ENCODE measurements at places on chromosomes 1 and 21.

- peak; percentile 73 for DNase-seq
Observed at GRCh38 chr1:10866321-10867093, 70.1 kb upstream of the CASZ1 start.

- DNase-seq, result no peak
Observed at GRCh38 chr1:18946550-18947381, 9.7 kb downstream of the IFFO2 start.

- DNase-seq, result no peak
Observed at GRCh38 chr1:238360474-238360873, 469.8 kb upstream of the ZP4 start.

- no peak for DNase-seq
Observed at GRCh38 chr1:19400875-19401534, 84.3 kb downstream of the CAPZB start.

DNA sequence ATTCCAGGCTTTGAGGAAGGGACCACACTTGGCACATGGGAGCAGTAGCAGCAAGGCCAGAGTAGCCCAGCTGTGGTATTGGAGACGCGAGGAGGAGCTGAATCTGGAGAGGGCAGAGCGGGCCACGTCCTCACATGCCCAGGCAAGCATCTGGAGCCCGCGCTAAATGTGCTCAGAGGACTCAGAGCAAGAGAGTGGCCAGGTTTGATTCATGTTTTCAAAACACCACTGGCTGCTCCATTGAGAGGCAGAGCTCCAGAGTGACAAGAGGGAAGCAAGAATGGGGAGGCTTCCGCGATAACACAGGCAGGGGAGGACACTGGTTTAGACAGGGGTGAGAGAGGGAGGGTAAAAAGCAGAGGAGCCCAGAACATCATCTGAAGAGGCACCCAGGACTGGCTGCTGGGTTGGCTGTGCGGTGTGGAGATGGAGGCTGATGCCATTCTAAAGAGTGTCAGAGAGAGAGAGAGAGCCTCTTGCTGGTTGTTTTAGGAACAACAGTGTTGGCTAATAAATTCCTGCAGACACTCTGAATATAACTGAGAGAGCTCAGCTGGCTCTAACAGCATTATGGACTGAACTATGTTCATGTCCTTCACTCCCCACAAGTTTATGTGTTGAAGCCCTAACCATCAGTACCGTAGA is 32.3 kb downstream of the RCAN1 start:
- DNase-seq, result peak; percentile 21

- DNase-seq, result no peak
Observed at GRCh38 chr21:41180752-41181151, 12.8 kb downstream of the BACE2 start.

DNA sequence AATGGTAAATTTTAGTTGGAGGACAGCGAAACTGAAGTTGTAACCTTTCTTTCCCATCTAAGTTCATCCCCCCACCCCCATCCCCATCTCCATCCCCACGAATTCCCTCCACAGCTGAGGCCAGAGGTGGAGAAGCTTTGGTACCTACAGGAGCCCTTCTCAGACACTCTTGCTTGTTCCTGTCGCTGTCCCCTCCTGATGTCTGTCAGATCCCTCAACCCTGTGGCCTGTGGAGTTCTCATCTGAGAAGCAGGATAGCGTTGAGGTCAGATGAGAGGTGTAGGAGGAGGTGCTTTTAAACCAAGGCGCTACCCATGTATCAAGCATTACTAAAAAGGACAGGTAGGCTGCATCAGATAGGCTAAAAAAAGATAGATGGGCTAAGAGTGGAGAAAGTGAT is 769 bp downstream of the NTPCR start:
- no peak for DNase-seq

- no peak for DNase-seq
Observed at GRCh38 chr1:83958704-83959103, 40.2 kb downstream of the TTLL7 start.

DNA sequence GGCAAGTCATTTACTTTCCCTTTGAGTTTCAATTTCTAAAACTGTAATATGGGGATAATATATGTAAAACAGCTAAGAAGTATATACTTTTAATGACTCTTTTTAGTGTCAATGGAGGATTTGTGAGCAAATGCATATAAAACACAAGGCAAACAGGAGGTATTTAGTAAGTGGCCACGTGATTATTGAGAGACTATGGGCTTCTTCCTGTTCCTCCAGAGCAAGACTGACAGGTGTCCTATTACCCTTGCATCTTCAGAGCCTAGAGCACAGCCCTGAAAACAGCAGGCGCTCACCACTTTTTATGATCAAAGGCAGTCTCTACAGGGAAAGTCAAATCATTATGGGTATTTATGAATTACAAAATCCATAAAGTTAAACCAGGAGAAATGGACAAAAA is 941 bp upstream of the ROR1 start:
- DNase-seq, result no peak

DNA sequence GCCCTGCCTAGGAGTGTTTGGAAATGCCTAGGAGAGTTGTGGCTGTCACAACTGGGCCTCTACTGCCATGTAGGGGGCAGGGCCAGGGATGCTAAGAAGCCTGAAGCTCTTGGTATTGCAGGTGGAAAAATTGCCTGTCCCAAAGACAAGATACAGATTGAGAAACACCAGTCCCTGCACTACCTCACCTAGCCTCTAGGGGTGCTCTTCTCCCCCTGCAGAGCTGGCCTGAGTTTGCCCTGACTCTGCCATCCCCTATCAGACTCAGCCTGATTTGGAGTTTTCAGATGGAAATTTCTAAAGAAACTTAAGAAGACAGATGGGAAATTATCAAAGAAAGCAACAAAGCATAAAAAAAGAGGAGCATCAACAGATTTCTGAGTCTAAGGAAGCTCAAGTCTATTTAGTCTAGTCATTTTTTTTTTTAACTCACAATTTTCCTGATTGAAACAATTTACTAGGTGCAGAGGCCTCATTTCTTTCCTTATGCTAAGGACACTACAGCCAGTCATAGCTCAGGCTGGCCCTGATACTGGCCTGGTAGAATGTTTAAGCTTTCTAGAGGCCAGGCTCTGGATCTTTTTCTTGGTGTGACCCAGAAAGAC is 61.4 kb upstream of the LRRN2 start:
- peak; percentile 48 for DNase-seq

DNA sequence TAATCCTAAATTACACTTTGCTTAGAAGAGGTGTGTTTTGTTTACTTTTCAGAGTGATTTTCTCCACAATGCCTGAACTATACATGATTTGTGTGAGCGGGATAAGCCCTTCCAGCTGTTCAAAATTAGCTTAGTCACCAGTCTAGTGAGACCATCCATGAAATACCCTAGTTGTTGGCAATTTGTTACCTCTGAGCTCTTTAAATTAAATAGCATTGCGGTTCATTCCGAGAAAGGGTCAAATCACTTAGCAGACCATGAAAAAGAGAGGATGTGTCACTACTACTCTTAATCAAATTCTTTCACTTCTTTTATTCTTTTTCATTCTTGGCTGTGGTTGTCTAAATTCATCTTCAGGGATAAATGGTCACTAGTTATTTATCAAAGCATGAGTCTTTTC is 11.9 kb upstream of the VAV3 start:
- DNase-seq, result peak; percentile 51

DNA sequence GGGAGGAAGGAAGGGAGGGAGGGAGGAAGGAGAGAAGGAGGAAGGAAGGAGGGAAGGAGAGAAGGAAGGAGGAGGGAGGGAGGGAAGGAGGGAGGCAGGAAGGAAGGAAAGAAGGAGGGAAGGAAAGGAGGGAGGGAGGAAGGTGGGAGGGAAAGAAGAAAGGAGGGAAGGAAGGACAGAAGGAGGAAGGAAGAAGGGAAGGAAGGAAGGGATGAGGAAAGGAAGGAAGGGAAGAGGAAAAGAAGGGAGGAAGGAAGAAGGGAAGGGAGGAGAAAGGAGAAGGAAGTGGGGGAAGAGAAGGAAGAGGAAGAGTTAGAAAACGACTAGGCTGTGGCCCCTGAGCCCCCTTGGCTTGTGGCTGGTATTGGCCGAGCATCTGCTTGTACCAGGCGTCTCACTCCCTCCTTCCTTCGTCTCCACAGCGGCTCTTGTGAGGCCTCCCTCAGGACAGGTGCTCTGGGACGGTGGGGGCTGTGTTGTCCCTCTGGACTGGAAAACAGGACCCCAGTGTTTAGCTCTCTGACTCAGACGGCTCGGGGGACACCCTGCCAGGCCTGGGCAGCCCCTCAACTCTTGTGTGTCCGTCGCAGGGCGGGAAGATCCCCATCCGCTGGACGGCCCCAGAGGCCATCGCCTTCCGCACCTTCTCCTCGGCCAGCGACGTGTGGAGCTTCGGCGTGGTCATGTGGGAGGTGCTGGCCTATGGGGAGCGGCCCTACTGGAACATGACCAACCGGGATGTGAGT is 36.2 kb upstream of the C1QA start:
- no peak for DNase-seq

- no peak for DNase-seq
Observed at GRCh38 chr1:109065137-109065536, 10.7 kb downstream of the TAF13 start.

DNA sequence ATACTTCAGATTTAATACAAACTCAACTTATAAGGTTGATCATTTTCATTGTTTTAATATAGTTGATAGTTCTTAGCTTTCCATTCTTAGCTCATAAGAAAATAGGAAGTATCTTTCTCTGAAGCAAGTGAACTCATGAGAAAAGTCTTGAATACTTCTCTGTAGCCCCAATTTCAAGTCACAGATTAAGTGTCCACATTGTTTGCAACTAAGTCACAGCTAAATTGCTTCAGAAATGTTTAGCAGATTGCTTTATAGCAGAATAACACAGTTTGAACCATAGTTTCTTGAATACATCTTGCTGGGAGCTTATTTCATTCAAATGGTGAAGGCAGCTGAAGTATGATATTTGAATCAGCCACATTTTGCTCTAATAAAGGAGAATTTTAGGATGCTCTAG is 10.6 kb upstream of the PKN2 start:
- no peak for DNase-seq

DNA sequence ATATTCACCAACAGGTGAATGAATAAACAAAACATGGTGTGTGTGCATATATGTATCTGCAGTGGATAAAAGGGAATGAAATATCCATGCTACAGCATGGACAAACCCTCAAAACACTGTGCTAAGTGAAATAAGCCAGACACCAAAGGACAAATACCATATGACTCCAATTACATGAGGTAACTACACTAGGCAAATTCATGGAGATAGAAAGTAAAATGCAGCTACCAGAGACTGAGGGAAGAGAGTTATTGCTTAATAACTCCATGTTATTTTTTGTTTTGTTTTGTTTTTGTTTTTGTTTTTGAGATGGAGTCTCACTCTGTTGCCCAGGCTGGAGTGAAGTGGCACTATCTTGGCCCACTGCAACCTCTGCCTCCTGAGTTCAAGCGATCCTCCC is 2.4 kb downstream of the ITLN1 start:
- no peak for DNase-seq

DNA sequence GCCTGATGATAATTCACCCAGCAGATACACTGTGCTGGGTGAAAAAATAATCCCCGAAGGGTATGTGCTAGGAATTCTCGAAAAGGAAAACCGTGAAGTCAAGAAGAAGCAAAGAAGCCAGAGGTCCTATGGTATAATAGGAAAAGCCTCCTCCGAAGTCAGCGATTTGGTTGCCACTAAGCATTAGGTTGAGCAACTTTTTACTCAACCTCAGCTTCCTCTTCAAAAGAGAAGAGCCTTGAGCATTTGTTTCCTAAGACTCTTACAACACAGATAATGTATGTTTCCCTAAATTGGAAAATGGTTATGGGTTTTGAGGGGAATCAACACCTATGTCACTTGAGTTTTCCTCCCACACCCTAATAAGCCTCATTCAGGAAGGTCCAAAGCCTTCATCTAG is 21.3 kb upstream of the MNDA start:
- no peak for DNase-seq

GRCh38 chr21:45995686-45996179 is 14.2 kb downstream of the COL6A1 start:
- no peak for DNase-seq

- DNase-seq, result no peak
Observed at GRCh38 chr1:157110686-157111085, 11.1 kb upstream of the ETV3L start.

GRCh38 chr1:66938613-66939012 is 13.8 kb downstream of the MIER1 start:
- no peak for DNase-seq

GRCh38 chr1:87495870-87496269 is 167.2 kb downstream of the LMO4 start:
- no peak for DNase-seq

DNA sequence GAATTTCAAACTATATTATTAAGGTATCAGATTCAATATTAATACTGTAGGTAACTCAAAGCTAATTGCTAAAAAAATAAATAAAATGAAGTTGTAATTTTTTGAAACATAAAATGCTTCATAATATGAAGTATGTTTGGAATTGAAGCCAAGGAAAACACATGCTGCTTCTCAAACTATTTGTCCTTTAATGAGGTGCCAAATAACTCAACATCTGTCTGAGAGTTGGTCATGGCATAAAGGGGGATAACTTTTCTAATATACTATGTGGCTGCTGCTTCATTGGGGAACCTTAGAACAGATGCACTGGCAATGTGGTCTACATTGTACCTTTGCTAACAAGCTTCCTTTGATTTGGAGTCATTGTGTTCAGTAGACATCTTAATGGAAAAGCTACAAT is 96.7 kb downstream of the PDE4B start:
- no peak for DNase-seq
